ENCODE measurements at places on chromosomes 11 and 22.

- no peak for DNase-seq
Measured at GRCh38 chr11:1470681-1471611, 15.6 kb downstream of the MOB2 start.

DNA sequence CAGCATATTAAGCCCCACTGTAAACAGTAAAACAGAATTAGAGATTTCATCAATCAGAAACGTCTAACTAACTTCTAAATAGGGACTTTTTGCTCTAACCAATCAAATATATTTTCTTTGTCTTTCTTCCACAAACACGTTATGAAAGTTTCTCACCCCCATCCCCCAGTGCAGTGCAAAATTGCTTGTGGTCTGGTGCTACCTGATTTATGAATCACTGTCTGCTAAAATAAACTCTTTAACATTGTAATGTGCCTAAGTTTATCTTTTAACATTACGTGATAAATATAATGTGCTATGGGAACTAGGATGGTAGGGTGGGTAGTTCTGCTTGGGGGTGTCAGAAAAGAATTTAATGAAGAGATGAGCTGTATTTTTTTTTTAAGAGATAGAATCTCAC, 47.3 kb upstream of the SLC5A1 start:
- DNase-seq, result no peak

GRCh38 chr11:69200331-69201065, 44.8 kb downstream of the SMIM38 start:
- DNase-seq, result no peak

- no peak for DNase-seq
Measured at GRCh38 chr22:24400034-24400725, 27.2 kb upstream of the ADORA2A start.

DNA sequence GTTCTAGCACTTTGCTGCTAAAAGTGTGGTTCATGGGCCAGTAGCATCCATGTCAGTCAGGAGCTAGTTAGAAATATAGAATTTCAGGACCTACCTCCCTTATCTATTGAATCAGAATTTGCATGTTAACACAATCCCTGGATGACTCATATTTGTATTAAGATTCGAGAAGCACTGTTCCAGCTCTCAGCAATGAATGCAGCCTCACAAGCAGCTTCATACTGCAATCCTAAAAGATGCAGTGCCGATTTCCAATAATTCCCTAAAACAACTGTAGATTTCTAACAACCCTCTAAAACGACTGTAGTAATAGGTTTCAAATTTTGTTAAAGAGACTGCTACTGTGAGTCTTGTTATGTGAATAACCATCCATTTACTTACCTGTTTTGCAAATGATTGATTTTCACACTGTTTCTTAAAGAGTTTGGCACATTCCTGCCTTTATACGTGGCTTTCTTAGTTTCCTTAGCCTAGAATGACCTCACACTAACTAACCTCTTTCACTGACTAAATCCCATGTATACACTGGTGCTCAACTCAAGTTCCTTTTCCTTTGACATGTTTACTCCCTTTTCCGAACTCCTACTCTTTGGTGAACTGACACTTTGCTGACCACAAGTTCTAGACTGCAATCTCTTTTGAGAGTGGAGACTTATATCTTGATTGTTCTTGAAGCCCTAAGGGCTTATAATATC, 511.8 kb downstream of the METTL15 start:
- DNase-seq, result no peak
